ENCODE measurements at places on chromosomes 6 and 20.

- DNase-seq, result no peak
These were observed 15.2 kb upstream of the ROS1 start for GRCh38 chr6:117440706-117441525.

- no peak for DNase-seq
These were observed 19.1 kb upstream of the PGK2 start for GRCh38 chr6:49806145-49806544.

- DNase-seq, result peak; percentile 28
These were observed 10.2 kb downstream of the RPRD1B start for GRCh38 chr20:38043512-38044300.

DNA sequence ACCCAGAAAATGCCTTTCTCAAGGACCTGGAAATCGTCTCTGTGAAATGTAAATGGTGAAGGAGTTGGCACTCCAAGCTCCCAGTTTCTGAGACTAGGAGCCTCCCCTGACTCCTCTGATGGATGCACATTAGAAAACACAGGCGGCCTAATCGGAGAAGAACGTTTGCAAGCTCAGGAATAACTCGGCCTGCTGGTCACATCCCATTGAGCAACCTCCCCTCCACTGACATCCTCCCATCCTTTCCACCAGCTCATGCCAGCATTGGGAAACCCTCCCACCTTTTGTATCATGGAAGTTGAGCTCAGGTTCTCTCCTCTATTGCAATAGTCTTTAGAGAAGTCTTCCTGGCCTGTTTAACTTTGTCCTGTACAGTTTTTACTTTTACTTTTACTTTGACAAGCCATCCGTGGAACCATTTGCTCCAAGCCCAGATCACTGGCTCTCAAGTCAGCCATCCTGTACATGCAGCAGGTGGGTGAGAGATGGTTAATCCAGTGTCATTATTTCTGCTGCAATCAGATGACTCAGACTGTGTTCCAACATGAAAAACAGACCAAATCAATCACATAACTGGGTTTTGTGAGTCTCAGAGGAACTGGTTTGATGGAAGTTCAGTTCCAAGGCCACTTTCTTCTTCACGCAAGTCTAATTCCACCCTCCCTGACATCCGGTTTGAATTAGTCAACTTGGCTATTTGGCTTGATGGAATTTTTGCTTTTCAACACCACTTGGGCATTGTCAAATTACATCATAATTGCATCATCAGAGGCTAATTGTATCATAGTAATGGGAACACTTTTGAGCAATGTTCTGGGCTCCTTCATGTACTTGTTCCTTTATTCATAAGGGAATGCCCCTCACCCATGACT lies 619.4 kb upstream of the CDH4 start:
- no peak for DNase-seq

GRCh38 chr6:105211831-105212230 lies 32.0 kb upstream of the POPDC3 start:
- DNase-seq, result no peak

DNA sequence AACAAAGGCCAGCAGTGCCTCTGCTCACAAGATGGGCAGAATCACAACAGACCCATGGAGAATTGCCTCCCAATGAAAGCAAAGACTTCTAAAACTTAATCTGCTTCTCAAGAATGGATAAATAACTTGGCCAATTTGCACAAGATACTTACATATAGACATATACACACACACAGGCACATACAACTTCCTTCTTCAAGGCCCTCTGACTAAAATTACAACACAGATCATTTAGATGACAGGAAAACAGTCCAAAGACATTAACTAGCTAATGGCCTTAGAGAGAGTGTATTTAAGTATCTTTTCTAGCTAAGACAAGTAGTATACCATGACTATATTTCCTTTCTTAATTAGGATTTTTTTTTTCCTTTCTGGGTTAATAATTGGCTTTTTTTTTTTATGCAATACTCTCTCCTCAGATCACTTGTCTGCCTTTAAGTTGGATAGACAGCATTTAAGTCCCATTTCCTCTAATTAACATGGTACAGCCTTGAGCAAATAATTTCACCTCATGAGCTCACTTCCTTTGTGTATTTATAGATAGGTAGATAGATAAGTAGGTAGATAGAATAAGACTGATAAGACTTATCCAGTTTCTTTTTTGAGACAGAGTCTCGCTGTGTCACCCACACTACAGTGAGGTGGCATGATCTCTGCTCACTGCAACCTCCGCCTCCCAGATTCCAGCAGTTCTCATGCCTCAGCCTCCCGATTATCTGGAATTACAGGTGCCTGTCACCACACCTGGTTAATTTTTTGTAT lies 70.0 kb downstream of the NRSN1 start:
- DNase-seq, result no peak

- no peak for DNase-seq
These were observed 205.6 kb upstream of the RIN2 start for GRCh38 chr20:19552221-19553180.

DNA sequence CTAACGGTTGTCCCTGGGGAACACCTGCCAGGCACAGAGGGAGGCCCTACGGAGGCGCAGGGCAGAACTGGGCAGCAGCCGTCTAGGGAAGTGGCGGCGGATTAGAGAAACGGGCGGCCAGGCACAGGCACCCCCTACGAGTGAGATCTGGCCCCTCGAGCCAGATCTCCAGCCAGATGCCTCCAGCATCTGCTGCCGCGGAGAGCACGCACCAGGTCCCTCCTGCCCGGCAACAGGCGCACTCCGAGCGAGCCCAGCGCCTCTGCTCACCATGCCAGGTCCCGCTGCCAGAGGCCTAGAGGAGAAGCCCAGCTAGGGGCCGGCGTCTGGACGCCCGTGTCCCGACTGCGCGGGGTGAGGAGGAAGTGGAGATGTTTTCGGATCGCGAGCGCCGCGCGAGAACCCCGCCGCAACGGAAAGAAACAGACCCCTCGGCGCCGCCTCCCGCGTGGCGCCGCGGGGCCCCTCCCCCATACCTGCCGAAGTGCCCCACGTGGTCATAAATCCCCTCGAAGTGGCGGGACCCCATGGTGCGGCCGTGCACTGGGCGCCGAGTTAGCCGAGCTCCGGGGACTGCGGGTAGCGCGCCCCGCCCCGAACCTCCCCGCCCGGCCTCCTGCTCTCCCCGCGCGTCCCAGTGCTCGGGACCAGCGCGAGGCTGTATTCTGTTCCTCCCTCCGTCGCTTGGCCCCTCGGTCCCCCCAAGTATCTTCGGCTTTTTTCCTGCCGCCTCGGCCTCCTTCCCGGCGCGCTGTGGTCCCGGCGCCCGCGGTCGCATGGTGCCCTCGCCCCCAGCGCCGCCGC lies at the start of gene SLC22A16:
Gene SLC22A16 (minus strand): TSS at position 568 of the 804 bp plus-strand sequence. CDS start 39 bp downstream, at position 529.
- no peak for DNase-seq

- DNase-seq, result no peak
These were observed 529.6 kb downstream of the ADGRB3 start for GRCh38 chr6:69164564-69165229.
